ENCODE measurements at places on chromosomes 6 and 20. TPM values are rescaled to one million over a fixed set of nuclear protein-coding genes. Genes with fewer than 3 reads are reported as not detected.

Gene RNF217
- 53.3 TPM for total RNA-seq

- no peaks in the 10 kb centered on the region for H3K36me3 ChIP-seq
- H3K4me3 ChIP-seq = no peak overlapping the region
- H3K4me1 ChIP-seq = peaks cover 3% of the 10 kb centered on the region
- no peak for DNase-seq
- no peak overlapping the region for H3K27ac ChIP-seq
Observed at GRCh38 chr6:157753291-157753690, 69.8 kb upstream of the SNX9 start.

Gene PLA2G7
- total RNA-seq = 0.48 TPM

Gene ETV7
- 2.4 TPM for total RNA-seq

Gene TAGAP
- 0.10 TPM for total RNA-seq

Gene SLC22A16
- total RNA-seq = not detected

DNA sequence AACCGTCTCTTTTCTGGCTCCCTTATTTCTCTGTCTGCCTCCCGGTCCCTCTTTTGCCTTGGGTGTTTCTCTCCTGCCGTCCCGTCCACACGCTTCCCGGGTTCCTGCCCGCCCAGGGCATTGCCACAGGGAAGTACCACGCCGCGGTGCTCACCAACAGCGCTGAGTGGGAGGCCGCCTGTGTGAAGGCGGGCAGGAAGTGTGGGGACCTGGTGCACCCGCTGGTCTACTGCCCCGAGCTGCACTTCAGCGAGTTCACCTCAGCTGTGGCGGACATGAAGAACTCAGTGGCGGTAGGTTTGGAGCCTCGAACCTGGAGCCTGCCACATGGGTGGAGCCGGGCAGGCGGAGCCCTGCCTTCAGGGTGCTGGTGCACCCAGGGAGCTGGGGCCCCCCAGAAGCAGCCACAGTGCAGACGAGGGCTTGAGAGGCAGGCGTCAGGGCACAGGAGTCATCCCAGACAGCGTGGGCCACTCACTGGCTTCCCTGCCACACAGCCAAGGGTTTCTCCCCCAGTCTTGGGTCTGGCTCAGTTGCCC, 21.3 kb downstream of the NPEPL1 start:
- no peak overlapping the region for H3K27ac ChIP-seq
- H3K4me3 ChIP-seq = no peak overlapping the region
- DNase-seq = no peak
- no peaks in the 10 kb centered on the region for H3K36me3 ChIP-seq
- H3K4me1 ChIP-seq = no peaks in the 10 kb centered on the region
- H3K27me3 ChIP-seq = peaks cover under 1% of the 10 kb centered on the region

Gene PPIL4
- total RNA-seq = 39.2 TPM

- H3K27me3 ChIP-seq = peaks cover 2% of the 10 kb centered on the region
- H3K36me3 ChIP-seq = no peaks in the 10 kb centered on the region
- H3K27ac ChIP-seq = no peak overlapping the region
- no peak for DNase-seq
Observed at GRCh38 chr20:35155936-35156335, 8.8 kb upstream of the EDEM2 start.

Measured in astrocyte (in vitro differentiated cells and primary cell).